ENCODE measurements at places on chromosomes 11 and 22.

DNA sequence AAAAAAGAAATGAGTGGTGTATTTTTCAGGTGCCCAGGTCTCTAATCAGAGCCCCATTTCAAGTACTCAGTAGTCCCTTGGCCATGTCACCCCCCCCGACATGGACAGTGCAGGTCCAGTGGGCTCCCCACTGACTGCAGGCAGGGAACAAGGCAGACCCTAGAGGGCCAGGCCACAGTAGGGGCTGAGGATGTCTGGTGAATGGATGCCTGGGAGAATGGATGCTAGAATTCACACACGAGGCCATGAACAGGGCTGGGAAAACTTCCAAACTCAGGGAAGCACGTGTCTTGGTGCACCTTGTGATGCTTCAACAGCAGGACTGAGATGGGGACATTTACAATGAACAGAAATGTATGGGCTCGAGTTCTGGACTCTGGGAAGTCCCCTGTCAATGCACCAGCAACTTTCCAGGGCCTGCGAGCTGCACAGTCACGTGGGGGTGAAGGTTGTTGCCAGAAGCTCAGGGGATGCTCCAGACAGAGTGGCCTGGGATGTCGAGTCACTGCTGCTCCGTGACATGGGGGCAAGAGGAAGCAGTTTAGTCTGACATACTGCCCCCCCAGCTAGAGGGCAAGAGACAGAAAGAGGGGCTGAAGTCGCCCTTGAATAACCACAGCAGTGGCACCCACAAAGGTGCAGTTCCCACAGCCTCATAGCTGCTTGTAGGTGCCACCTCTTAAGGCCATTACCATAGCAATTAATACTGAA lies 3.1 kb downstream of the APOBEC3G start:
- DNase-seq, result no peak

- DNase-seq, result no peak
These were observed 59.4 kb upstream of the NNMT start for GRCh38 chr11:114236829-114237228.

DNA sequence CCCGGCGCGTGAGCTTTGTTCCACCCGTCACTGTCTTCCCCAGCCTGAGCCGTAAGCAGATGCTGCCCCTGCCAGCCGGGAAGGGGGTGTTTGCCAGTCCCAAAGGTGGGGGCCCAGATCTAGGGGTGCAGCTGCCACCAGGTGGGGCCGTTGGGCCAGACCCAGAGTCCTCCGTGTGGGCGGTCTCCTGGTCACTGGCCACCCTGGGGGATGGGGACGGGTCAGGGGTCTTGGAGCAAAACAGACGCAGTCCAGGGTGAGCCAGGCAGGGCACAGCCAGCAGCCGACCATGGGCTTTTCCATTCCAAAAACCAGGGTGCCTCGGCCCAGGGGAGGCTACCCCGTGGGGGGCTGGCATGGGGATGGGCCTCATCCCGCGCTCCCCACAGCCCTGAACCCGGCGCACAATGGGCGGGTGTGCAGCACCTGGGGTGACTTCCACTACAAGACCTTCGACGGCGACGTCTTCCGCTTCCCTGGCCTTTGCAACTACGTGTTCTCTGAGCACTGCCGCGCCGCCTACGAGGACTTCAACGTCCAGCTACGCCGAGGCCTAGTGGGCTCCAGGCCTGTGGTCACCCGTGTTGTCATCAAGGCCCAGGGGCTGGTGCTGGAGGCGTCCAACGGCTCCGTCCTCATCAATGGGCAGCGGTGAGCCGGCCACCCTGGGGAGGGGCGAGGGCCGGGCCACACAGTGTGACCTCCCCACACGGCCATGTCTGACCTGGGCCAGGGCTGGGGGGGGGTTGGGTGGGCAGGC lies 3.5 kb downstream of the MUC5B start:
- no peak for DNase-seq

DNA sequence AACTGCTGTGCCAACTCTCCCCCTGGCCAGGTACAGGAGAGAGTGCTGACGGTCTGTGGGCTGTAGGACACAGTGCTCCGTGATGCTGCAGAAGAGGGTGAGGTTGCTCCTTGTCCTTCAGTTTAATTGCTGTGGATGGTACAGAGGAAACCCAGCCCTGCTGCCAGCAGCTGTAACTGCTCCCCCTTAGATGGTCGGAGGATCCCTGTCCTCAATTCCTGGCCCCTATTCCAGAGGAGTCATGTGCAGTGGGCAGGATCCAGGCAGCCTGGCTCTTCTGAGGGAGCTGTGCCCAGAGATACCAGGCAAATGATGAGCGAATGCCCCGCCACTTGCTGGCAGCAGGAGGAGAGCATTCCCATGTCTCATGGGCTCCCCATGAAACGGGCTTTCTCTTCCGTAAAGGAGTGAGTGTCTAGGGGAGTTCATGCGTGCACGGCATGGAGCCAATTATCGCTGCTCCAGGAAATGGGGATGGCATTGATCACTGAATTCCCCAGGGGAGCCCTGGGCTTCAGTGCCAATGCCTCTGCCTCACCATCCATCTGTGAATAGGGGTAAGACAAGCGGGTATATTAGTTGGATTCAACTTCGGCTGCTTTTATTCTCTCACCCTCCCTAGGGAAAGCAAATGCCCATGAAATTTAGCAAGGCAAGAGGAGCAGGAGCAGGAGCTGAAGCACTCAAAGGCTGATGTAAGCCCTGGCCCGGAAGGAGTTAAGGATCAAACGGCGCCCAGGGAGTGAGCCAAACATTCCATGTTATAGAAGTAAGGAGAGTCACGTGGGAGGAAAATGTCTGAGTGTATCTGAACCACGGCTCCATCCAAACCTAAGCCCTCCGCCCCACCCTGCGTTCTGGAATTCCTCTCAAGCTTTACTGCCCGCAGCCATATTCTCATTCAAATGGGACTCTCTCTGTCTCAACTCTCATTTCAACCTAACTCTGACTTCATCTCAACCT lies 51.0 kb upstream of the CSNK2A3 start:
- no peak for DNase-seq

GRCh38 chr11:46856605-46857343 lies 10.7 kb upstream of the CKAP5 start:
- no peak for DNase-seq
